ENCODE measurements at places on chromosomes 2 and 18. TPM values are rescaled to one million over a fixed set of nuclear protein-coding genes. Genes with fewer than 3 reads are reported as not detected.

- DNase-seq: no peak
Observed at GRCh38 chr2:50438259-50438658, 593.7 kb downstream of the NRXN1 start.

GRCh38 chr2:122072666-122073065 is 317.2 kb downstream of the TSN start:
- no peak for DNase-seq

DNA sequence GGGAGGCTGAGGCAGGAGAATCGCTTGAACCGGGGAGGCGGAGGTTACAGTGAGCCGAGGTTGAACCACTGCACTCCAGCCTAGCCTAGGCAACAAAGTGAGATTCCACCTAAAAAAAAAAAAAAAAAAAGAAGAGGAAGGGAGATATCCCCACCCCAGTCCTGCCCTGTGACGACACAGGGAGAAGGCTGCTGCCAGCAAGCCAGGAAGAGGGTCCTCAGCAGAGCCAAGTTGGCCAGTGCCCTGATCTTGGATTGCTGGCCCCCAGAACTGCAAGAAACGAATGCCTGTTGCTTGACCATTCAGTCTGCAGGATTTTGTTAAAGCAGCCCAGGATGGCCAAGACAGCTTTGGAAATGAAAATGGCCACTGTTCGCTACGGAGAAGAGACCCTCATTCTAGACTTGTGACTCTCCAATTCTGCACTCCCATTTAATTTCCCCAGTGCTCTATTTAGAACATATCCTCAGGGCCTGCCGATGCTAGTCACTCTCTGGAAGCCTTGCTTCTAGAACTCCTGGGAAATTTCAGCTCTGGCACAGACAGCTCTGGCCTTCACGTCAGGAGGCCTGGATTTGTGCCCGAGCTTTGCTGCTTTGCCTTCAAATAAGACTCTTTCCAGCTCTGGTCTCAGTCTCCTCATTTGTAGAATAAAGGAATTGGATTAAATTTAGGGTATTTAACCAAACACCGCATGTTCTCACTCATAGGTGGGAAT is 15.7 kb upstream of the AMMECR1L start:
- peak; percentile 42 for DNase-seq

GRCh38 chr2:67828066-67828465 is 234.7 kb downstream of the C1D start:
- no peak for DNase-seq

GRCh38 chr2:142130111-142131009 is 456 bp downstream of the LRP1B start:
- peak; percentile 82 for DNase-seq

The IL1R1 gene
- 72.8 TPM for total RNA-seq

The ZNF804A gene
- total RNA-seq: 2.4 TPM

- DNase-seq: no peak
Observed at GRCh38 chr18:49008716-49009115, 58.0 kb upstream of the SMAD7 start.

The G6PC2 gene
- not detected for total RNA-seq

The LRRTM1 gene
- total RNA-seq: 1.0 TPM

The REG1B gene
- total RNA-seq: not detected

DNA sequence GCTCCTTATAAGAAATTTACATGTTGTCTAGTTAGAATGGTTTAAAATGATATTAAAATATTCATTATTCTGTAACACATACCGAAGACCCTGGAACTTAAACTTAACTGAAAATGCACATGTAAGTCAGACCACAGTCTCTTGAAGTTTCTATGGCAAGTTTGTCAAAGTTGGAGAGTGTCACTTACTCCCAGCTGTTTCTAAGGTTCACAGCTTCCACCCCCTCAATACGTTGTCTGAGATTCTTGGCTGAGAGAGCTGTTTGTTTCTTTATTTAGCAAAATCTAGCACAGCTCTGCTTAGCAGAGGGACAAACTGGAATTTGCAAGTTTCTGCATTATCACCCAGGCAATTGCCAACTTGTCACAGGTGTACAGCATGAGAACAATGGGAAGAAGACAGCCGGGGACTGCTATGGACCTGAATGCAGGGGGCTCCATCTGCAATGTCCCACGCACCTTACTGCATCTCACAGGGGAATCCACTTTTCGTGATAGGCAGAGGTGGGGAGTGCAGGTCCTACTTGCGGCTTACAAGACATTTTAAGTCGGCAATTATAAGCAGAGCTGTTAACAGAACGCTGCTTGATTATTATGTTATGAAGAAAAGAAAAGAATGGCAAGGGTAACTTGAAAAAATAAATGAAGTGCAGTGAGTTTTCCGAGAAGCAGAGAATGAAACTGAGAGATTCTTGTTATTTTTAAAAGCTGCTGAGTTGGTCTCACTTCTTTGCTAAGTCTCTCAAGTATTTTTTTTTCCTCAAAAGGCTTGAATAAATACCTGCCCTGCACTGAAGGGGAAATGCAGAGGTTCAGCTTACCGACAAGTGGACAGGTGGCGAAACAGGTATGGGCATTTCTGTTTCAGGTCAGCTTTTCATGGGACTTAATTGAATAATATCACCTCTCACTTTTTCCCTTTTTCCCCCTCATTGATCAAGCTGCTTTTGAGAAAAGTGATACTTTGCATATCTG is 1072.1 kb upstream of the FANCL start:
- DNase-seq: no peak

DNA sequence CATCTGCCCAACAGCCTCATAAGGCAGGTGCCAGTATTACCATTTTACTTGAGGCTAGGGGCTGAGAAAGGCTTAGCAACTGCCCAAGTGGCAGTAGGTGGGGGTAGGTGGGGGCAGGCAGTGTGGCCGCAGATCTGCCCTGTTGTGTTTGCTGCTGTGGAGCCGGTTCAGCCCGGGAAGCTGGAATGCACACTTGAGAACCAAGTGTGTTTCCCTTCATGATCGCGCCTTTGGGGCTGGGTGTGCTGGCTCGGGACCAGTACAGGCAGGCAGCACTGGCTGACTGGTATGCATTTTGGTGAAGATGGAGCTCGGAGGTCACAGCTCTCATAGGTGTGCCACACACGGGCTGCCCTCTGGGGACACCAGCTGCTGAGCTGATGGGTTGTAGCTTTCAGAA is 85.1 kb downstream of the CABLES1 start:
- no peak for DNase-seq

DNA sequence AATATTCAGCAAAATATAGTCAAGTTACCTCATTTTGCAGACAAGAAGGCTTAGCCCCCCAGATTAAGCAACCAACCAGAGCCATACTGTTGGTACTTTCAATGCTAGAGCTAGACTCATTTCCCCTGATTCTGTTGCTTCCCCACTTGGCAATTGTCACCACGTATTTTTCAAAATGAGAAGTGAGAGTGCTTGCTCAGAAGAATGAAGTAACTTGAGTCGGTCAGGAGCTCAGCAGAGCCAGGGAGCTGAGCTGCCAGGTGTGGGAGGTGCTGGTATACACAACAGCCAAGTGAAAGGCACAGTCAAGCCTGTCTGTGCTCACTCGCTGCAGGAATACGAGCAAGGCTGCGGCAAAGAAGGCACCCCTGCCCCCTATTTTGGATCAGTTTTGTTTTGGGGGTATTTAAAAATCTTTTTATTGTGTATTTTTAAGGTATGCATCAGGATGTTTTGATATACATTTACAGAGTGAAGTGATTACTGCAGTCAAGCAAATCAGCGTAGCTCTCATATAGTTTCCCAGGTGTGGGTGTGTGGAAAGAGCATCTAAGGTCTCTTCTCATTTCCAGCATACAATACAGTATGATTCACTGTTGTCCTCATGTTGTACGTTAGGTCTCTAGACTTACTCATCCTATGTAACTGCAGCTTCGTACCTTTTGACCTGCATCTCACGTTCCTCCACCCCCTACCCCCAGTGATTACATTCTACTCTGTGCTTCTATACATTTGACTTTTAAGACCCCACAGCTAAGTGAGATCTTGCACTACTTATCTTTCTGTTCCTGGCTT is 62.4 kb downstream of the MRPS9 start:
- no peak for DNase-seq

GRCh38 chr2:166042768-166043390 is 84.9 kb downstream of the SCN1A start:
- no peak for DNase-seq

The MYCN gene
- 16.7 TPM for total RNA-seq

- peak; percentile 20 for DNase-seq
Observed at GRCh38 chr2:199468561-199469513, 11.1 kb upstream of the SATB2 start.

Data from hepatocyte (in vitro differentiated cells).